ENCODE measurements at places on chromosomes 2 and 18.

DNA sequence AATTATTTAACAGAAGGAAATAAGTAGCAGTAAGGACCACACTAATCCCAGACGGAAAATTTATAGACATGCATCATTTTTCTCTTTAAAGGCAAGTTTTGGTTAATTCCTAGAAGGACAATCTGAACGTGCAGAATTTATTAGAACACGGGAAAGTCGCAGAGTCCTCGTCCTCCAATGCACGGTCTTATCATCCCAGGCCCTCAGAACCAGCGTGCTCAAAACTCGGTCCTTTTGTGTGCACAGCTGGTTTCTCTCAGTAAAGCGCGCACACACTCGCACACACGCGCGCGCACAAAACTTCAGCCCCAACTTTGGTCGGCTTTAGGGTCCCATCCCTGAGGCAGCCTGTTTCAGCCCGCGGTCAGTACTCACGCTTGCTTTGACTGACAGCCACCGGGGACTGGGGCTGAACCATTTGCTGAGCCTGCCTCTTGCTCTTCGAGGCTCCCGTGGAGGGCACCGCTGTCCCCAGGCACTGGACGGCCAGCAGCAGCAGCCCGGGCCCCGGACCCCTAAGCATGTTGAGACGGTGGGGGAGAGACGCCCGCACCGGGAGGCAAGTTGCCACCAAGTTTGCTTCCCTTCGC is 493 bp downstream of the FN1 start:
- DNase-seq = no peak

DNA sequence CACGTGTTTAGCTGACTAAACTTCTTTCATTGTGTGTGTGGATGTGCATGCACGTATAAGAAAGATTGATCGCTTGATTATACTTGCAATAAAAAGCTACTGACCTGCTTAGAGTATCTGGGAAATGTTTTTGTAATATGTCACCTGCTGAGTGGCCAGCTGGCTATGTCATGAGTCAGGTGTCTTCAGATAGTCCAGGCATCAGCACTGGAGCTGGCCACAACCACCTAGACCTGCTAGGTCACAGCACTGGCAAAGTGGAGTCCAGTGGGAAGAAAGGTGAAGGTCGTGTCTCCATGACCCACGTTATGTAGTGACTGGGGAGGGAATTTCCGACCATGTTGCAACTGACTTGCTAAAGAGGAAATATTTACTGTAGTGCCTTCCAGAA is 147.0 kb downstream of the ESCO1 start:
- DNase-seq = no peak

DNA sequence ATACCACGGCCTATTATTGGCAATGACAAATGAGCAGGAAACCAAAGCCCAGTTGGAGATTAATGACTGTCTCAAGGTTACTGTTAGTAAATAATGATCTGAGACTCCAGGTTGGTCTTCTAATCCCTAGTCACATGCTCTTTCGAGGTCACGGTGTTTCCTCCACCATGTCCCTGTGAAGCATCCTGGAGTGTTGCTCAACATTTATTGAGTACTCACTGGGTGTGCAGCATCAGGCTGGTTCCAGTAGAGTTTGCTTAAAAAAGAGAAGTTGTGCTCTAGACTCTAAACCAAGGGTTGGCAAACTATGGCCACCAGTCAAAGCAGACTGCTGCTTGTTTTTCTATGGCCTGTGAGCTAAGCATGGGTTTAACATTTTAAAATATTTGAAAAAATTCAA is 263.8 kb upstream of the ATP5MC3 start:
- DNase-seq = no peak

DNA sequence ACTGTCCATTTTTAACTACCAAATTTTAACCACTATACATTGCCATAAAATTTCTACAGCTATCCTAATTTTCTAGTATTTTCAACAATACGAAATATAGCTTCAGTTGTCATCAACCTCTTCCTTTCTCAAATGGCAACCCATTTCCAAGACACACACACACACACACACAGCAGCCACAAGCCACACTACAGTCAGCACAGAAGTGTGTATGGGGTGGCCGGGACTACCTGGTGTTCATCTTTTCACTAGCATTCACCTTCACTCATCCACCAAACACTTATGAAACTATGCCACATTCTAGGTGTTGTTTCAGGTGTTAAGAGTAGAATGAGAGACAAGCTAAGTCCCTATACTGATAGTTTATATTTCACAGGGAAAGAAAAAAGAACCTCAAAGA is 62.9 kb downstream of the EIF2AK3 start:
- no peak for DNase-seq

GRCh38 chr2:26144031-26144430 is 28.9 kb upstream of the GAREM2 start:
- no peak for DNase-seq

DNA sequence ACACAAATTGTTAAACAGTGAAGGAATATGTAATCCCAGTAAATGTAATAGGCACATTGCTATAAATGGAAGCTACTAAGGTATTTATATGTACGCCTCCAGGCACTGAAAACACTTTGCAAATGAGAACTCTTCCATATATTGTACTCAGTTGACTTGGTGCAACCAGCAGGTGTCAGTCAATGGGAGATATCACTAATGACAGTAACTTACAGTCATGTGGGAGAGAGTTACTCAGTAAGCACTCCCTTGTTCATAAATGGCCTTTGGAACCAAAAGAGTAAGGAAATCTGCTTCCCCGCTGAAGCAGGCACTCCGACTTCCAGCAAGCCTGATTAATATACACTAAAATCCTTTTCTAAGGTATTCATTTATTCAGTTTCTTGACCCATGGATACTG is 5.9 kb downstream of the MDH1 start:
- DNase-seq = no peak

GRCh38 chr2:237486819-237487448 is at the start of gene MLPH:
Gene MLPH (plus strand): TSS chr2:237487251. CDS start chr2:237493427, 6,176 bp downstream.
- no peak for DNase-seq

DNA sequence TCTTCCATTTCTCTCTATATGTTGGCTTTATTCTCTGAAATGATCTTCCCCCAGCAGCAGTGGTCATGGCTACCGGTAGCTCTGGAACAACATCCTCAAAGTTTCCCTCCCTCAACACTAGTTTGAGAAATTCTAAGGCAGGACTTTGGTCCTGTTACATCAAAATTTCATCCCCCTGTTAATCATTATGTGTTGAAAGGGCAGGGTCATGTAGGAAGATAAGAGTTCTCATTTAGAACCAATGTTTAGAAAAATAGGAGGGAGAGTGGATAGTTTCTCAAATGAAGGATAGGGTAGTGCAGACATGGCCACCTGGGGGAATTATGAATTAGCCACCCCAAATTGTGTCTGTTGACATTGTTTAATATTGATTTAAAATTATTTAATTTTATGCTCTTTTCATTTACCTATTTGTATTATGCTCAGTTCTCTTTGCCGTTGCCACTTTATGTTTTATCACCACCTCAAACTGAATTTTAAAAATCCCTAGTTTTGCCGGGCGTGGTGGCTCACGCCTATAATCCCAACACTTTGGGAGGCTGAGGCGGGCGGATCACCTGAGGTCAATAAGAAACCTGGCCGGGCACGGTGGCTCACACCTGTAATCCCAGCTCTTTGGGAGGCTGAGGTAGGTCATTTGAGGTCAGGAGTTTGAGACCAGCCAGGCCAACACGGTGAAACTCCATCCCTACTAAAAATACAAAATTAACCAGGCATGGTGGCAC is 22.3 kb downstream of the EML4 start:
- DNase-seq = no peak

GRCh38 chr2:19349911-19350677 is 8.3 kb downstream of the OSR1 start:
- DNase-seq = no peak

GRCh38 chr2:98571121-98571701 is 37.1 kb downstream of the COA5 start:
- DNase-seq = no peak

GRCh38 chr2:230537531-230537976 is 121.6 kb downstream of the SP100 start:
- no peak for DNase-seq

GRCh38 chr2:10646153-10646552 is 43.6 kb downstream of the NOL10 start:
- no peak for DNase-seq

DNA sequence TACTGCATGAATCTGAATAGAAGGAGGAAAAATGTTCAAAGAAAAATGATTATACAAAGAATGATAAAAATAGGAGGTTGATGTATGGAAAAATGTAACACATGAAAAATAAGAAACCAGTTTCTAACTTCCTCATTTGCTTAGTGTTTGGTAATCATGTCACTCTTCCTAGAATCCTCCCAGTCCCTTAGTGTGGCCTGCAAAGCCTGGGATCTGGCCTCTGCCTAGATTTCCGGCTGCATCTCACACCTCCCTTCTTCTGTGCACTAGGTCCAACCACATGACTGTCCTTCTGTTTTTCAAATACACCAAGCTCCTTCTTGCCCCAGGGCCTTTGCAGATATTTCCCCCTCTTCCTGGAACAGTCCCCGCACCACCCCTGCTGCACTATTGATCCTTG is 76.8 kb upstream of the RBMS1 start:
- no peak for DNase-seq

DNA sequence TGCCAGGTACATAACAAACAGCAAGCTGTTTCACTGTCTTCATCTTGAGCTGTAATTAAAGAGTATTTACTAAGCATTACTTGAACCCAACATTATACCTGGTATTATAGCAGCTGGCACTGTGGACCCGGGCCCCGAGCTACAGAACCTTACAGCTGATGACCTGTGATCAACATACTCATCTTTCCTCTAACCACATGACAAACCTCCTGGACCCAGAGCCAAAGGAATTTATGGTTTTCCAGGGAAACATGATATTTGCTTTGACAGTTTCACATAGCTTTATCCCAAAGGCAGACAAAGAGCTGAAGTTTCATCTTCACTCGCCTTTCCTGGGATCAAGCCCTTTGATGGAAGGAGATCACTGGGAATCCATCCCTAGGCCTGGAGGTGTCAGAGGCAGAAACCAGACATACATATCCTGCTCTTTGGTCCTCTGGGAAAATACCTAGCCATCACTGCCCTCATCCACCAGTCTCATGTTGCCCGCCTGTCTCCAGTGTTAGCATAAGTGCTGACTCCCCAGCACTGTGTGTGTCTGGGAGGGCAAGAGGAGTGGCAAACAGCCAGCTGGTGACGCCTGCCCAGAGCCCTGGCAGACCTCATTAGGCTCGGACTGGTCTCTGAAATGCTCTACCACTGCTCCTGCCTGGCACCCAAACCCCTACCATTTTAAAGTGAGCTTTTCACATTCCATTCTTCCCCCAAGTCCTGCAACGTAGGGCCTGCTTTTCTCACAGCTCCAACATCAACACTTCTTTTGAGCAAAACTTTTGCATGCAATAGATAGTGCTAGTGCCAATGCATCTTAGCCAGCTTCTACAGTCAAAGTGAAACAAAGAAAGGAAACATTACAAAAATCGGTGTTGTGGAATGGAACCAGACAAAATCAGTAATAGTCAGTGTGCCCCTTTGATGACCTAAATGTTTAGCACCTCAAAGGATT is 138.8 kb upstream of the CTAGE1 start:
- DNase-seq = no peak

GRCh38 chr2:147320146-147320545 is 524.7 kb upstream of the ACVR2A start:
- DNase-seq = no peak

DNA sequence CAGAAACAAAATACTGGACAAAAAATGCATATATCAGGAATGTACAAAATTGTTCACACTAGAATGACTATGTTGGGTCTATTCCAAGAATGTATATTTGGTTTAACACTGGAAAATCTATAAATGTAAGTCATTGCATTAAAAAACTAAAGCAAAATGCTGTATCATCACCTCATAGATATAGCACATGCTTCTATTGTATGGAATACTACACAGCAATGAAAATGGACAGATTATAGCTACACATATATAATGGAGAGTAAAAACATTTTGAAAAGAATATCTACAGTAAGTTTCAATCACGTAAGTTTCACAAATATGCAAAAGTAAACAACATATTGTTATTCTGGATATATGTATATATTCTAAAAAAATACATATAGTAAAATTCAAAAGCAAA is 91.8 kb downstream of the ACVR1C start:
- no peak for DNase-seq

DNA sequence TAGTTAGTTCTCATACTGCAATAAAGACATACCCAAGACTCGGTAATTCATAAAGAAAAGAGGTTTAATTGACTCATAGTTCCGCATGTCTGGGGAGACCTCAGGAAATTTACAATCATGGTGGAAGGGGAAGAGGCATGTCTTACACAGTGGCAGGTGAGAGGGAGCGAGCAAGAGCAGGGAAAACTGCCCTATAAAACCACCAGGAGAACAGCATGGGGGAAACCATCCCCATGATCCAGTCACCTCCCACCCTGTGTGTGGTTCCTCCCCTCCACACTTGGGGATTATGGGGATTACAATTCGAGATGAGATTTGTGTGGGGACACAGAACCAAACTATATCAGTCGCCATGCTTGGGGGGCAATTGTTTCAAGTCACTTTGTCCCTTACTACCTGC is 1.1 kb upstream of the SSB start:
- DNase-seq = no peak

GRCh38 chr18:21903709-21904108 is 163.1 kb downstream of the MIB1 start:
- DNase-seq = no peak

- DNase-seq = no peak
These were observed 40.4 kb downstream of the SLC9A4 start for GRCh38 chr2:102513355-102513939.

- DNase-seq = no peak
These were observed 3.1 kb downstream of the WNT10A start for GRCh38 chr2:218883491-218884490.

- no peak for DNase-seq
These were observed 335.5 kb downstream of the CLIP4 start for GRCh38 chr2:29450596-29451222.

DNA sequence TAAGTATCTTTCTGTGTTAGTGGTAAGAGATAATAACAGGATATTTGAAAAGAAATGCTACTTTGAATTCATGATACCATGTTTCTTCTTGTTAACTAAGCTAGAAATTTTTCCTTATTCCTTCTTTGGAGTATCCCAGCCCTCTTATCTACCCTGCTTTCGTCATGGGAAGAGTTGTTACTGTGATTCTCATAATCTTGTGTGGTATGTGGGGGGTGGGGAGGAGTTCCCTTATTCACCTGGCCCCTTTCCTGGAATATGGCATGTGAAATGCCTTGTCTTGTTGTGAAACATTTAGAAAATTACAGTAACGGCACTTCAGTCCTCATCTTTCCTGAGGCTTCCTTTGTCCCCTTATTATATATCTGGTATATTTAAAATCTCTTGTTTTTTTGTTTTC is 129.9 kb downstream of the NCOA1 start:
- DNase-seq = no peak

- no peak for DNase-seq
These were observed 17.9 kb upstream of the CAVIN2 start for GRCh38 chr2:191864628-191865374.

DNA sequence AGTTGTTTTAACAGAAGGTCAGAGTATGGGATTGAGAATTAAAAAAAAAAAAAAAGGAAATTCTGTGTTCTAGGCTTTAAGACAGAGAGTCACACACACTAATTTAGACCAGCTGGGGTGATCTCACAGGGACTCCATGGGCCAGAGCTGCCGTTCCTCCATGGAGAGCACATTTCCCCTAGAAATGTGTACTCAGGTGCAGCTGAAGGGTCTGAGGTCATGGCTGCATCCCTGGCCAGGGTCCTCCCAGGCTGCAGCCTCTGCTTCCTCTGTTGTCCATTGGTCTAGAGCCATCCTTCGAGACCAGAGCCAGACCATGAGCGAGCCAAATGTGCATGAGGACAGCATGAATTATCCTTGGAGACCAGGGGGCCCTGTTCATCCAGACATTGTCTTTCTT is 190.1 kb upstream of the TNP1 start:
- no peak for DNase-seq

All from activated T-cell treated with anti-CD3 and anti-CD28 coated beads for 24 hours (primary cell).